Mucosa of gallbladder (tissue), 1 donor: ENCODE measurements at places on chromosomes 1 and 21. TPM values are rescaled to one million over a fixed set of nuclear protein-coding genes. Genes with fewer than 3 reads are reported as not detected.

DNA sequence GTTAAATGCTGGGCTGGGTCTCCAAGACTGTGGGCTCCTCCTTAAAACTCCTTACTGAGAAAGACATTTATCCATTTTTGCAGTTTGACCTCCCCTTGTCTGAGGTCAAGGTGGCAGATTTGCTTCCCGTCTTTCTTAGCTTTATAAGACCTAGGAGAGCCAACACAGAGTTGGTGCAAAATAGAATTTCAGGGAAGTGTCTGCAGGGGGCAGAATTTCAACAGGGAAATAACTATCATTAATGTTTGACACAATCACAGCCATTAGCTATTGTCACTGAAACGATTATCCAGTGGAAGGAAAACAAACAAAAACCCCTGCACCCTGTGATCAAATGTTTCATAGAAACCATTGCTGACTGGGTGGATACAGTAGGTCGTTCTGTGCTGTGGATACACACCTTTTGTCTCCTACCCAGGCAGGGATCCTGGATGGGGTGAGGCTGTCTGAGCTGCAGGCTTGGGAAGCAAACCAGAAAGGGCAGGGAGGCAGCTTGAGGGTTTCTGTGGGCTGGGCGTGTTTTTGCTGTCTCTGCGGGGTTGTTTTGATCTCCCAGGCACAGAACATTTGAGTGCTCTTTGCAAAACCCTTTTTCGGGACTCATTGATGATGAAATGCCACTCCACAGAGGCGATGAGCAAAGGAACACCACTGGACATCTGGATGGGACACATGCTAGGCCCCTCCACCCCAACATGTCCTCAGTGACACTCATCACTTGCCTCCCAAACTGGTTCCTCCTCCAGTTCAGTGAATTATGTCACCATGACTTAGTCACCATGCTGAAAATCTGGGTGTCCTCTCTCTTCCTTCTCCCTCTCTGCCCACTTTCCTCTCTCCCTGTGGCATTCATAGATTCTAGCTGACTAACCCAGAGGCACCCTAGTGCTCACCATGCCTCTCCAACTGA lies 94.2 kb upstream of the SERBP1 start:
- no peak for DNase-seq

HEATR1 gene
- 18.9 TPM for total RNA-seq

ARHGEF16 gene
- total RNA-seq = 81.4 TPM

DNA sequence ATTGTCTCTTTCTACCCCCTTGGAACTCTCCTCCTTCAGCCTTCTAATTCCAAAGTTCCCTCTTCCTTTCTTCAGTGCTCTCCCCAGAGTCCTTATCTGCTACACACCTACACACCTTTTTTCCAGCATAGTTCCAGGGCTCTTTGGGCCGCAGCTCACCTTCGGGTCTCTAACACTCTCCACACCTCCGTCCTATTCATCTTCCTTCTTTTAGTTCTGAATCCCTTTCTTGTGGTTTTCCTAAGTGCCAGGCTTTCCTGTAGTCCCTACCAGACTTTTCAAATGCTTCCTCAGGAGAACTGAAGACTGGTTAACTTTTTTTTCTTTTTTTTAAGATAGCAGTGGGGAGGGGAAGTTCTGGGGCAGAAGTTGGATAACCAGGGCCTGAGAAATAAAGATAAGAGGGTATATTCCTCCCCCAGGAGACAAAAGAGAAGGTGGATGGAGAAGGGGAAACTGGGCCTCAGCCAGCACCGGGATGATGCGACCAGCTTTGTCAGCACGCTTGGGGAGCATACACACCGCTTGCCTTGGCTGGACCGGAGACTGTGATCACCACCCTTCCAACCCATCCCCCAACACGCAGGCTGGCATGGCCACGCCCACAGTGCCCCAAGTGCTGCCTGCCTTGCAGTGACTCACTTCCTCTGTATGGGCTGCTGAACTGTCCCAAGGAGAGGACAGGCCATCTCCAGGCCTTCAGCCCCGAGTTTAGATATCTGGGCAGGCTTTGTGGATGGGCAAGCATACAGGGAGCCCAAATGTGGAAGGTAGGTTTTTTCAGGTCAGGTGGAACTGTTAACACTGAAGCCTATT lies 2.5 kb upstream of the CERS2 start:
- DNase-seq = peak; percentile 92

GRCh38 chr1:40036574-40036973 lies 4.0 kb upstream of the CAP1 start:
- peak; percentile 56 for DNase-seq

RPE65 gene
- not detected for total RNA-seq

GRCh38 chr1:162551969-162552683 lies 9.4 kb upstream of the UAP1 start:
- DNase-seq = no peak

CCDC27 gene
- not detected for total RNA-seq

GABPA gene
- 27.2 TPM for total RNA-seq

DNA sequence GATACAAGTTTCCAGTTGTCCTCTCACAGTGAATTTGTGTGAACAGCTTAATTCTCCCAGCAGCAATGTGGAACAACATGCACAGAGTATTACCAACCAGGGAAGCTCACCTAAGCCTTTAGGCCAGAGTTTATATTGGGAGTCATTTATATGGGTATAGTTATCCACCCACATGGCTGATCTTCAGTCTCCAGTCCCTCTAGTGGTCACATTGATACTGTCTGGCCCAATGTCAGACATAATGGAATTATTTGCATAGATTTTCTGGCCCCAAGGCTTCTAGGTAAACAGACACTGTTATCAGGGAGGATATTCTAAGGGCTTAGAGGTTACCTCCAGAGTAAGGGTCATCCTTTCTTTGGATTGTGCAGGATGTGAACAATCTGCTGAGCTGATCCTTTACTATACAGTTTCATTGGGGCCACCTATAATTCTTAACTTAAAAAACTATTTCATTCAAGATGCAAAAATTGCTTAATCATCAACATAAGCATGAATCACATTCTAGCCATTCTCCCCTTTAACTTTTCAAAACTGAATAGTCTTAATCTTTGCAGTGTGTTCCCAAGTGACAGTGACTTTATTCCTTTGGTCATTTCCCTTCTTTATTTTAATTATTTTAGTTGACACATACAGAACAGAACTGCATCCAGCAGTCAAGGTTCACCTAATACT lies 210.9 kb downstream of the LTN1 start:
- DNase-seq = no peak

RAB42 gene
- total RNA-seq = 1.8 TPM

GRCh38 chr1:205962821-205963221 lies 19.6 kb upstream of the SLC26A9 start:
- DNase-seq = no peak

GRCh38 chr1:245698860-245699259 lies 544.1 kb downstream of the KIF26B start:
- DNase-seq = no peak

IGSF9 gene
- 12.4 TPM for total RNA-seq

SPAG17 gene
- total RNA-seq = 2.7 TPM

DNA sequence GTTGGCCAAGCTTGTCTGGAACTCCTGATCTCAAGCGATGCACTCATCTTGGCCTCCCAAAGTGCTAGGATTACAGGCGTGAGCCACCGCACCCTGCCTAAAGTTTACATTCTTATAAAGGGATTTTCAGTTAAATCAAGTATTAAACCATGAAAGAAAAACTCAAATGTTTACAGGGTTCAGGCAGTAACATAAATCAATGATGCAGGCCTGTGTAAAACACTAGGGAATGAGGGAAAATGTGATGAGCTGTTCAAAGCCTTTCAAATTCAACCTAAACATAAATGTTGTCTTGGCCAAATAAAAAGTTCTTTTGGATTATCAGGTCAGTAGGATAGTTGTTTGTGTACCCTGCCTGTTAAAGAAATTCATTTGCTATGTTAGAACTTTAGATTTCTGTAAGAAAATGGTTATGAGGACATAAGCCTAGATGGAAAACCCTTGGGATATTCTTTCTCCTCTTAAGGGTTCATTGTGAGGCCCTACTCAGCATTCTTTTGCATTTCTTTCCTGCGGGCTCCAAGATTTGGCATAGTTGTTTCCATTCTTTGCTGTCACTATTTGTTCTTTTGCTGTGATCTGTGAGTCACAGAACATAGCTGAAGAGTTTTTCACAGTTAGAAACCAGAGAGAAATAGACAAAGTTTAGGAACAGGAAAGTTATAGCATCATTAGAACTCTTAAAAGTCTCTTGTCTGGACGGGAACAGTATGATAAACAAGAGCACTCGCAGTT lies 8.9 kb upstream of the ZRANB2 start:
- no peak for DNase-seq

- peak; percentile 65 for DNase-seq
Observed at GRCh38 chr1:211928993-211929637, 98.6 kb upstream of the LPGAT1 start.

DMBX1 gene
- not detected for total RNA-seq

DNA sequence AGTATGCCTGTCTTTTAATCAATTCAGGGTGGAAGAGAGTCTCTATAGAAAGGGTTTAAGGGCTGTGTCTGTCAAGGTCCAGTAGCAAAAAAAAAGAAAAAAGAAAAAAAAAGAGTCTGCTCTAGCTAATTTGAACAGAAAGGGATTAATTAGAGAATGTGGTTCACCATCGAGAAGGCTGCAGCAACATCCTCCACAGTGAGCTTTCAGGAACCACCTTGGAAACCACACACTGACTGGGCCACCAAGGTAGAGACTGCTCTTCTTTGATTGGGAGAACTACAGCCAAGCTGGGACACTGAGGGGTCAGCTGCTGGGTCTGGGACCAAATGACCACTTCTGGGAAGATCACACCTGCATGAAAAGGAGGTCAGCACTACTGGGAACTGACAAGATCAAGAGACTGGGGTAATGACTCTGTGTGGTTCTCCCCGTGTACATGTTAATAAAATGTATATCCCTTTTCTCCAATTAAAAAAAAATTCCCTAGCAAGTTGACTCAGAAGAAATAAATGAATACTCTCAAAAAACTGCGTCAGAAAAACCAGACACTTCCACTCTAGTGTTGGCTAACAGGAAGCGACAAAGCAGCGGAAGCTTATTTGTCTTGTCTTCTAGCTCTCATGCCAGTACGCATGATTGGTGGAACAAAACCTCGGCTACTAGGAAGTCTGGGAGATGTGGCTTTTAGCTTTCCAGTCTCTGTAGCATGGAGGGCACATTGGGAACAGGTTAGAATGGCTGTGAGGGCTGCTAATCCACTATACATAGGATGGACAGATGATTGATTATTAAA lies 60.0 kb upstream of the IVNS1ABP start:
- DNase-seq = peak; percentile 17

DNA sequence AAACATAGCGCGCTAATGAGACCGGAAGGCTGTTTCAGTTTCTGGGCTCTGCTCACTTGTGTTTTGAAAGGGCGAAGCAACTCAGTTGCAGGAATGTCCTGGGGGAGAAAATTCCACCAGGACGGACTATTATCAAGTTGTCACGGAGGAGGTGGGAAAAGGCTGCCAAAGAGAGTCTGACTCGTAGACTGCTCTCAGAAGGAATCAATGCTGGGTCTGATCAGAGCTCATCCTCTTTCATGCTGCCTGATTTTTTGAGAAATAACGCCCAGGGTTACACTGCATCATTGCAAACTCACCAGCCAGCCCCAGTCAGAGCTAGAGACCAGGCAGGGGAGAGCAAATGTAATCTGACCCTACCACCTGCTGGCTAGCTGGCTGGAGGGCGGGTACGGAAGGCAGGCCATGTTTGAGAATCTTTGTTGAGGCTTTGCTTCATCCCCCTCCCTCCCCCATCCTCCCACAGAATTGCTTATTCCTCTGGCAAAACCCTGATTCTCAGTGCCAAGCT lies 36.4 kb upstream of the BCL9 start:
- DNase-seq = no peak

DNA sequence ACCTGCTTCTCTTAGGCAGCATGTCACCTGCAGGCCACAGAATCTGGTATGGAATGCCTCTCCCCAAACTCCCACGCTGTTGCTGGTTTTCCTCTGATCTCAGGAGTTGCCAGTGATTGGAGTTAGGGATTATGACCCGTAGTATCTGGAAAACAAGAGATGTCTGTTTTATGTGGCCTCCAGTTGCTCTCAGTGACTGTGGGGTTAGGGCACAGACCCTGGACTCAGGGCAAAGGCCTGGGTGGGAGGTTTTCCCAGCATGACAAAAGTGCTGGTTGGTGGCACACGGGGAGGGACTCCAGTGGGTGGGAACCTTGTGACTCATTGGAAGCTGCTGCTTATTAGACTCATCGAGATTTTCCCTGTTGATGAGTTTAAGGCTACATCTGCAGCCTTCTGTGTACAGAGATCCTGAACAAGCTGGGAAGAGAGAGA lies at the start of gene NR1I3:
TSS of gene NR1I3 (minus strand) at position 165 of the 435 bp plus-strand sequence. CDS start 1,638 bp downstream, outside the sequence.
- DNase-seq = no peak

BTG2 gene
- total RNA-seq = 111 TPM

HHAT gene
- total RNA-seq = 14.4 TPM

DNA sequence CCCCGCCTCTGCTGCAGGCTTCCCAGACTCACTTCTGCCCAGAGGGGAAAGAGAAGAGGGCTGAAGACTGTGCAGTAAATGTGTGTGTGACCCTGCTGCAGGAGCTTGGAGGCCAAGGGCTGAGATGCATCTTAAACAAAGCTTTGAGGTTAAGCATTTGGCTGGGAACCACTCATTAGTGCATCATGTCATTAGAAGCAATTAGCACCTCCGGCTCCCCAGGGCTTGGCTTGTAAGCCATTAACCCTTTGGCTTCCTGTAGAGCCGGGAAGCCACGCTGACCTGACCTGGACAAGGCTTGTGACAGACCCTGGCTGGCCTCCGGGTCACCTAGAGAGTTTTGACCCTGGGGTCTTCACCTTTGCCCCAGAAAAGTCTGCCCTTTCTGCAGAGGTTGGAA lies 77.0 kb downstream of the CSMD2 start:
- no peak for DNase-seq

- no peak for DNase-seq
Observed at GRCh38 chr1:3073489-3074296, 4.7 kb downstream of the PRDM16 start.

GRCh38 chr1:112359961-112360767 lies 35.9 kb upstream of the CTTNBP2NL start:
- peak; percentile 57 for DNase-seq

DNA sequence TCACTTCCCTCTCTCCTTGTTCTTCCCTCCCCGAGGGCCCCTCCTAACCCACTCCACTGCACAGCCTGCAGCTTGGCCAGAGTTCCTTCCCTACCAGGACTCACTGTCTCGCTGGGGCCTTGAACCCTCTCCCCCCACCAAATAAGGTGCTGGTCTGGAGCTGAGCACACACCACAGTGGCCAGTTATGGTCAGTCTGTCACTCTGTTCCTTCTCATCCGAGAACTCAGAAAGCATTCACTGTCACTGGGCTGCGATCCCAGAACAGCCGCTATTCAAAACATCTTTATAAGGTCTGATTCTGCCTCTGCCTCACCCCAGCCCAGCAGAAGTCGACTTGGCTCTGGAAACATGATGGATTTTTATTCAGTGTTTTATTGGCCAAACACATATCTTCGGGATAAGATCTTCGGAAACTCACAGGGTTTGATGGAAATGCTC lies 19.8 kb upstream of the LBR start:
- peak; percentile 72 for DNase-seq

DNA sequence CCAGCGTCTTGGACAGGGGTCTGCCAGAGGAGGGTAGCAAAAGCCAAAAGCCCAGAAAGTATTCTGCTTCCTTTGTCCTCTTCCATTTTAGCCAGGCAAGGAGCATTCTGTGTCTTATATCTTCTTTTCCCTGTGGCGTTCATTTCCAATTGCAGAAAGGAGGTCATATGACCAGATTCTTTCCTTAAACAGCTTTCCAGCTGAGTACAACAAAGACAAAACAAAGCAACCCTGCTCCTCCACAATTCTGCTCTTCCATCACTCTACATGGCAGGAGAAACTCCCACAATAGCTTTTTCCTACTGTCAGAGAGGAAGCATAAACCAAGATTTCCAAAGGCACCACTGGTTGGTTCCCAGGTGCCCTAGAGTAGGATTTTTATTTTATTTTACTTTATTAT lies 19.7 kb downstream of the ENSA start:
- DNase-seq = no peak

CSMD2 gene
- total RNA-seq = 6.5 TPM

SPRR2F gene
- total RNA-seq = not detected

GRCh38 chr1:176531921-176532897 lies 69.2 kb downstream of the PAPPA2 start:
- no peak for DNase-seq
